Activated T-helper 17 cell treated with anti-CD3 and anti-CD28 coated beads, Interleukin-2, amount 50 U/mL, for 72 hours (primary cell): ENCODE measurements at places on chromosomes 7 and 10.

GRCh38 chr10:79112881-79113431 is 44.2 kb downstream of the ZMIZ1 start:
- ATAC-seq, result peak; percentile 43

GRCh38 chr10:51023636-51024035 is 50.7 kb upstream of the PRKG1 start:
- no peak for ATAC-seq

DNA sequence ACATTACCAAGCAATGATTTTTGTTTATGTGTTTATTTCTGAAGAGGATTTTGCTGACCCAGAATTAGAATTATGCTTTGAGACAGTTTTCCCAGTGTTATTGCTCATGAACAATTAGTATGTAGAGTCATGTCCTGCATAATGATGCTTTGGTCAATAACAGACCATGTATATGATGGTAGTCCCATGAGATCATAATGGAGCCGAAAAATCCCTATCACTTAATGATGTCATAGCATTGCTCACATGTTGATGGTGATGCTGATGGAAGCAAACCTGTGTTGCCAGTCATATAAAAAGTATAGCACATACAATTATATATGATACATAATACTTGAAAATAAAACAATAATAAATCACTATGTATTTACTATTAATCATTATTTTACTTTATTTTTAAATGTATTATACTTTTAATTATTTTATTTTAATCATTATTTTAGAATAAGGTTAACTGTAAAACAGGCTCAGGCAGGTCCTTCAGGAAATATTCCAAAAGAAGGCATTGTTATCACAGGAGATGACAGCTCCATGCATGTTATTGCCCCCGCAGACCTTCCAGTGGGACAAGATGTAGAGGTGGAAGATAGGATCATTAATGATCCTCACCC is 33.5 kb downstream of the AHR start:
- peak; percentile 55 for ATAC-seq

- ATAC-seq, result no peak
Measured at GRCh38 chr10:93305122-93305521, 177.0 kb downstream of the MYOF start.

- ATAC-seq, result no peak
Measured at GRCh38 chr7:4951903-4952636, 6.9 kb downstream of the MMD2 start.

DNA sequence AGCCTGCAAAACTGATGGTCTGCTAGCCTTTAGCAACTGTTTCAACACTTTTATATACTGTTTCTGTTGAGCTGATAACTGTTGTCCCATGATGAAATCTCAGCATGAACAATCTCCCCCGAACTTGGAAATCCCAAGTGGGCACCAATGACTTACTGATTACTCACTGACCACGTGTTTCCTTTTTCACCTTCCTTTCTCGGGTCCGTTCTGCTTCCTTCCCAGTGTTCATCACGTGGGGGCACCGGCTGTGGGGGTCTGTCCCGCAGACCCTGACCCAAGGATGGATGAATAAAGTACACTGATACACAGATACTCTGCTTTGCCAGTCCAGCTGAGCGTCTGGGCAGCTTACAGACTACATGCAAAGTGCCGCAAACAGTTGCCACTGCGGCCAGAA is 39.0 kb upstream of the RASGEF1A start:
- ATAC-seq, result peak; percentile 44

- peak; percentile 62 for ATAC-seq
Measured at GRCh38 chr7:6271060-6271658, 1.3 kb downstream of the CYTH3 start.

DNA sequence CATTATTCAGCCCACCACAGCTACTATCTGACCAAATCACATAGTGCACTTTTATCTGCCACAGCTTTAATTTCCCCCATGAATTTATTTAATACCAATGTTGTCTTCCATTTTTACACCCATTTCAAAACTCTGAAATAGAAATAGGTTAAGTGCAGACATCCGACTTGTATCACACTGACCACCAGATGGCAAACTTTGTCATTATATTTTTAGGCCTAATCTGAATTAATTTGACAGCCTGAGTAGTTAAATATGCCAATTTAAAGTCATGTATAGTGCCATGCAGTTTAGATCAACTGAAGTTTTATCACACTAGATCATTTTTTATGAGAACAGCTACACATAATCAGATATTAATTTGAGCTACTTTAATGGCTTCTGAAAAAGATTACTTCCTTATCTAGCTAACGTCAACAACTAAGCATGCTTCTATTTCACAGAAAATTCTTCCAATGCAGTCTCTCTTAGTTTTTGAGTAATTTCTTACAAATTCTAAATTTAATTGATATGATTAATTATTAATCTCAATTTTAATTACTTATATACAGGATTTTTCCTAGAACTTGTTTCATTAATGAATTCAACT is 566.4 kb downstream of the GFRA1 start:
- ATAC-seq, result no peak

DNA sequence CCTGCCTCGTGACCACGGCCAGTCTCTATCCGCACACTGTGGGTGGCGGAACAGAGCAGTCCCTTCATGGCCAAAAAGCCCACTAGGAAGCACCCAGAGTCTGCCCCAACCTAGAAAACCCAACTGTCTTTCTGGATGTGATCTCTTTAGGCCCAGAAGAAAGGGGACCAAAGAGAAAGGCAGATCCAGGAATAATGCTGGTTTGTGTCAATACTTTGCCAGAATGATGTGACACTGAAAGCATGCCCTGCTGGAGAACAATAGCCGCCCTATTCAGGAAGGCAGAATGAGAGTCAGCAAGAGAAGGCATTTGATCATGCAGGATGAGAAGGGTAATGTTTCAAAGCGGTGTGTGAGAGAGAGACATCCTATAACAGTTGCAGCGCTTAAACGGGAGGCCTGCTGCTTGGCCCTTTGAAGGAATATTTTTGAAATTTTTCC is 274.7 kb downstream of the USP6NL start:
- ATAC-seq, result no peak

DNA sequence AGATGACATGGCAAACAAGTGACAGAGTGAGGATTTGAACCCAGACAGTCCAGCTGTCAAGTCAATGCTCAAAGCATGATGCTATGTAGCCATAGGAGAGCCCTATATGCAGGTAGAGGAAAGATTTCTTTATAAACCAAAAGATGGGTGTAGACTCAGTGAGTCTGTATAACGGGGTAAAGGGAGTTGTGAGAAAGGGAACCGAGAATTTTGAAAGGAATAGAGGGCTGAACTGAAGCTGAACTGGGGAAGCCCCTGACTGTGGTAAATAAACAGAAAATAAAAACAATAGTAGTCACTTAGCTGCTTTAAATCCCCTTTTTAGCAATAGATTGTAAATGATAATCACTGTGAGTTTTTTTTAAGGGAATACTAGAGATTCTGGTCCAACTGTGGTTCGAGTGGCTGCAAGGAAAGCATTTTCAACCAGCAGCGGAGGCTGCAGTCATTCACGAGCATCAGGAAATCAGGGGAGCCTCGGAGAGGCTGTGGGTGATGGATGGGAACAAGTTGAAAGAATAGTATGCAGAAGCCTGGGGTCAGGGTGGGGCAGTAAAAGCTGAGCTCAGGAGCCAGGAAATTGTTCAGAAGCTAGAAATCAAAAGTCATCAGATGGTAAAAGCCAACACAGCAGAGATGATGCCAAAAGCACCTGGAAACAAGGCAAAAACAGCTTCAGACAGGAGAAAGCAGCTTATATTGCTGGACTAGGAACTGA is 393.5 kb downstream of the GFRA1 start:
- no peak for ATAC-seq

GRCh38 chr10:7738536-7739407 is 35.7 kb downstream of the ITIH2 start:
- no peak for ATAC-seq

- no peak for ATAC-seq
Measured at GRCh38 chr7:116683786-116684185, 11.8 kb downstream of the MET start.

DNA sequence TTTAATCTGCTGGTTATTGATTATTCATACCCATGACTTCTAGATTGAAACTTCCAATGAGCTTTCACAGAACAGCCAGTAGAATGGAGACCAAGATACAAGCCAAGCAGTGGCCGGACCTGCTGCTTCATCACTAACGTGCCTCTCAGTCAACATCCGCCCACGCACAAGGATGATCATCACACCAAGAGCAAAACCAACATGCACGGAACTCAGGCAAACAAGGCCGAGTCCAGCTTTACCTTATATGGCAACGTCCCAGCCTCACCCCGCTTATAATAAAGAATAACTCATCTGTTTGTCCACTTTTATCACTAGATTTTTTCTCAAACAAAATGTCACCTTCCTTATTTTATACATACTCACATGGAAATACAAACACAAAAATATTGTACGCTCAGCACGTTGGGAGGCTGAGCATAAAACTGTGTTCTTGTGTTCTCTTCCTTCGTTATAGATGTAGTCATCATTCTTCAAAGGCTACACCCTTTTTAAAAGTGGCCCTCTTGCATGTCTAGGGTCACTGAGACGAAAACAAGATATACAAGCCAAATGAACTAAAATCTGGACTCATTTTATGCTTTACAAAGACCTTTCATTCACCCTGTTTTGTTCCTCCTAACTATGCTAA is 122.7 kb downstream of the SFMBT2 start:
- peak; percentile 32 for ATAC-seq

DNA sequence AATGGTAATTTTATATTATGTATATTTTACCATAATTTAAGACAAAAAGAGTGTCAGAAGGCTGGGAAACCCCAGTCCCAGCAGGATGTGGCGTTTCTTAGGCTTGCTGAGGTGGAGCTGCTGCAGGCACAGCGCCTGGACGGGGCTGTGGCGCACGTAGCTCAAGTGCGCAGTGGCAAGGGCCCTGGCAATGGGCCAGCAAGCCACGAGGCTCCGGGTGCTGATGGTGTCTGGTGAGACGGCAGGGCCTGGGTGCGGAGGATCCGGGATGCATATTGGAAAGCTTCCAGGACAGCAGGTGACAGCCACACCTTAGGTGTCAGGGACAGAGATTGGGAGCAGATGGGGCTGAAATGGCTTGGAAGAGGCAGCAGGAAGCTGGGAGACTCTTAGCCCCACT is 37.2 kb downstream of the CLEC2L start:
- ATAC-seq, result no peak

DNA sequence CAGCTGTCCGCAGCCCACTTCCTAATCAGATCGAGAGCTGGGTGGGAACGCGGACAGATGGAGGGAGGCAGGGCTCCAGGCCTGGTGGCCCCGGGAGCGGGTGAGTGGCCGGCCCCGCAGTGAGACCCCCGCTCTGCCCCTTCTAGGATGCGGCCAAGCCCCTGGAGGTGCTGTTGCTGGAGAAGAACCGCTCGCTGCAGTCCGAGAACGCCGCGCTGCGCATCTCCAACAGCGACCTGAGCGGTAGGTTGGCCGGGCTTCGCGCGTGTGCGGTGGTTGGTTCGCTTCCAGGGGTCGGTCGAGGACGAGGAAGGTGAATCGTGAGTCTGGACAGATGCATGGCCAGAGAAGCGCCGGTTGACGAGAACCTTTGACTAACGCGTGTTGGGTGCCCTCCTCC is 91.3 kb upstream of the SH2B2 start:
- no peak for ATAC-seq

GRCh38 chr7:129066290-129067131 is 11.6 kb upstream of the TNPO3 start:
- ATAC-seq, result no peak

DNA sequence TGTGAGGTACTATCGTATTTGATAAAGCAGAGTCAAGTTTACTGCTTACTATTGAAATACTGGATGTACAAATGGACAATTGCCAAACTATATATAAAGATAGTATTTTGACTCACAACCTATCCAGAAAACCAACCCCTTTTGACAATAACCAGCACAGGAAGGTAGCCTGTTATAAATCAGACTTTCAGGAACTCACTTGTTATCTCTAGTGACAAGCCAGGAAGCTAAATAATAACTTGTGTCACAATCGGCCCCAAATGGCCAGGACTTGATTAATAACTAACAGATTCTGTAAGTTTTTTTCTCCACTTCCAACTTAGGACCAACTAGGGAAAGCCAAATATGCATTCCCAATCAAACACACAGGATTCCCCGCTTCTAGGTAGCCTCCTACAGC is 38.8 kb upstream of the SLC35G1 start:
- ATAC-seq, result no peak

- ATAC-seq, result no peak
Measured at GRCh38 chr10:103916876-103917275, 1.1 kb downstream of the STN1 start.

GRCh38 chr10:12214763-12215218 is 18.8 kb downstream of the CDC123 start:
- no peak for ATAC-seq

- ATAC-seq, result no peak
Measured at GRCh38 chr10:43796781-43797180, 148.1 kb upstream of the ZNF32 start.

- ATAC-seq, result no peak
Measured at GRCh38 chr10:45673074-45673648, 589 bp upstream of the ZFAND4 start.

DNA sequence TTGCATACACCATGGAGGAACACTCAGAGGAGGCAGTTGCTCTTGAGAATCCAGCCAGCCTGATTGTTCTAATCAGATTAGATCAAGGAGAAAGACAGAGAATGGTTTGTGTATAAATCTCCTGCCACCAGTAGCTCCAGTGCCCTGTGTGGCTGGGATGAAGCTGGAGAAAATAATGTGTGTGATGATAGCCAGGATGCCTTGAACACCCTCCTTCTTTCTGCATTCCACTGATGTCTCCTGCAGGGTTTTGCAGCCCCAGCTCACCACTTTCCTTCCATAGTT is 614.7 kb upstream of the FOXK1 start:
- ATAC-seq, result no peak

- ATAC-seq, result no peak
Measured at GRCh38 chr10:3882855-3883254, 97.8 kb upstream of the KLF6 start.

- no peak for ATAC-seq
Measured at GRCh38 chr10:131729361-131729760, 171.4 kb upstream of the PPP2R2D start.

- ATAC-seq, result no peak
Measured at GRCh38 chr10:129049501-129049900, 417.5 kb upstream of the MGMT start.

DNA sequence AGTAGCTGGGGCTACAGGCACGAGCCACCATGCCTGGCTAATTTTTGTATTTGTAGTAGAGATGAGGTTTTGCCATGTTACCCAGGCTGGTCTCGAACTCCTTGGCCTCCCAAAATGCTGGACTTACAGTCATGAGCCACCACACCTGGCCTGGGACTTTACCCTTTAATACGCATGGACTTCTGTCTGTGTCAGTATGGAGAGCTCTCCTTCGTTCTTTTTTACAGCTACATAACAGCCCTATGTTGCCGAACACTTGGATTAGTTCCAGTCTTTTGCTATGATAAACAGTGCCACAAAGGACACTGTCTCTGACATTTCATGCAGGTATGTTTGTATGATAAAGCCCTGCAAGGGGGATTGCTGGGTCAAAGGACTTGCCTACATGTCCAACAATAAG is 10.9 kb upstream of the OAT start:
- ATAC-seq, result no peak

GRCh38 chr7:45661302-45661995 is 87.3 kb downstream of the ADCY1 start:
- ATAC-seq, result no peak
